ENCODE measurements at places on chromosomes 11 and 22.

GRCh38 chr11:102187416-102188151 lies 77.3 kb downstream of the YAP1 start:
- no peak for DNase-seq

GRCh38 chr11:47448566-47449427 lies at the start of gene RAPSN:
RAPSN (minus strand) TSS chr11:47449136; CDS start chr11:47448964, 172 bp downstream.
- DNase-seq: no peak

DNA sequence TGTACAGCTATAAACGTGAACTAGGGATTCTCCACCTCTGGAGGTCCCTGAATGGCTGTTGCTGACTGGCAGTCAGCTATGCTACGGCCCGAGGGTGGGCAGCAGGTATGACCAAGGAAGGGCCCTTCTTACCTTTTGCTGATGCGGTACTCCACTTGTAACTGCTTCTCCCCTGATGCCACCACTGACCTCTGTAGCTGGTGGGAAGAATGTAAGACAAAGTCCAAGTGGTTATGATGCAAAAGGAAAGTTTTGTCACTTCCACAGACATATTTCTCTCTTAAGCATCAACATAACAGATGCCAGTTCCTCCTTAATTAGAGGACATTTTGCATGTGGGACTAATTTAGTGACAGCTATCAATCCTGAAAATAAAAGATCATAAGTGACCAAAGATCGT lies 32.2 kb downstream of the P4HA3 start:
- no peak for DNase-seq

GRCh38 chr11:67640758-67641337 lies 1.3 kb upstream of the TBX10 start:
- no peak for DNase-seq

- no peak for DNase-seq
Measured at GRCh38 chr11:47469361-47470179, 20.6 kb upstream of the RAPSN start.

DNA sequence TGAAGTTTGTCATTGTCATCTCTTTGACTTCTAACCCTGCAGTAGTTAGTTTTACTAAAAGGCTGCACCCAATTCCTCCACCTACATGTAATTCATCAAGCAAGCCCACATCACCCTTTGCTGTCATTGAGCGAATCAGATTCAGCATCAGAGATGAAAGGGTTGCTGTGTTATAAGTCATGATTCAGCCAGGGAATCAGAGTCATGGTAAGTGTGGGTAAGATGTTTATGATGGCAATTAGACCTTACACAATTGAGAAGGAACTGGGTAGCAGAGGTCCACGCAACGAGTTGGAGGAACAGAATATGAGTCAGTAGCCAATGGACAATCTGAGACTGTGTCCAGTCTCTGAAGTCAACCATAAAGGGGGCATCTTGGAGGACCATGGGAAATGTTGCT lies 162.8 kb upstream of the SNX19 start:
- peak; percentile 53 for DNase-seq

DNA sequence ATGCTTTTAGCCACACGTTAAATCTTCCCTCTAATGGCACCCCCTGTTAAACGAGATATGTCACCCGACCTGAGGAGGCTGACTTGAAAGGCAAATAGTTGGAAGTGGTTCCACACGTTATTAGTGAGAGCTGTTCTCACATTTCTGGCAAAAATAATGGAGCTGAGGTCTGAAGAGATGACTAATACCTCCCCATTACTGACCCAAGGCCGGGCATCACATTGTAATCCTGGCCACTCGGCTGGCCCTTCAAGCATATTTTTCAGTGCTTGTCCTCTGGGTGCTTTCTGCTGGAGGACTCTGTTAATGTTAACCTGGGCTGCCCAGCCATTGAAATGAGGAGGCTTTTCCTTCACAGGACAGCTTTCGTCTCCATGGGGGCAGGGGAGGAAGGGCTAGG lies 260.0 kb upstream of the CADM1 start:
- no peak for DNase-seq

- DNase-seq: no peak
Measured at GRCh38 chr11:67666676-67667489, 7.5 kb downstream of the ALDH3B2 start.

DNA sequence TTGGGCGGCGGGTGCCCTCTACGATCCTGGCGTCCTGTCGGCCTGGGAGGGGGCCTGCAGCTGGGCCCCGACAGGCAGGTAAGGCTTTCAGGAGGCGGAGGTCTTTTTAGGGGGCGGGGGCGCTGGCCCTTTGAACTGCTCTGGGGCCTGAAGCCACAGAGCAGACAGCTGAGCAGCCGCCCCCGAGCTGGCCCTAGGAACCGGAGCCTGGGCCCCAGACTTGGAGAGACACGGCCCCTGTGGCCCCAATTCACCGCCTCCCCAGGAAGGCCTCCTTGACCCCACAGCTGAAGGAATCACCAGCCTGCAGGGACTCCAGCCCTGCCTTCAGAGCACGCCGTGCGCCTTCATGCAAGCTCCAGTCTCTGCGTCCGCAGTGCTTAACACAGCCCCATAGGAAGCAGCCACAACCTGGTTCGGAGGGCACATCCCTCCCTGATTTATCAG lies 618 bp upstream of the CERK start:
- peak; percentile 73 for DNase-seq

- no peak for DNase-seq
Measured at GRCh38 chr11:73750228-73750627, 10.6 kb downstream of the RAB6A start.

- DNase-seq: peak; percentile 96
Measured at GRCh38 chr11:19398772-19399527, 158.2 kb upstream of the E2F8 start.

- no peak for DNase-seq
Measured at GRCh38 chr22:33811686-33812085, 108.6 kb downstream of the LARGE1 start.

DNA sequence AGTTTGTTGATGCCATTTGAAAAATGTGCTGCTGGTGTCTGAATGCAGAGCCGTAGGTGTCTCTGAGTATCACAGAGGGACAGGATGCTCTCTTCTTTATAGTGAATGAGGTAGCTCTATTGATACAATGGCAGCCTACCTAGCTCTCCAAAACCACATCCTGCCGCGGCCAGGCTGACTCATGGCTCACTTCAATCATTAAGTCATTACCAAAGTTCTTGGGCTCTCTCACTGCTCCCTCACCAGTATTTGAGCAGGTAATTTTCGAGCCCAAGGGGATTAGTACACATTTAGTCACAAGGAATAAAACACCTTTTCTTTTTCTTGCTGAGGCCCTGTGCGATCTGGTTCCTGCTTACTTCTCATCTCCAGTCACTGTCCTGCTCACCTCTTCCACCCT lies 509.0 kb upstream of the LARGE1 start:
- no peak for DNase-seq

DNA sequence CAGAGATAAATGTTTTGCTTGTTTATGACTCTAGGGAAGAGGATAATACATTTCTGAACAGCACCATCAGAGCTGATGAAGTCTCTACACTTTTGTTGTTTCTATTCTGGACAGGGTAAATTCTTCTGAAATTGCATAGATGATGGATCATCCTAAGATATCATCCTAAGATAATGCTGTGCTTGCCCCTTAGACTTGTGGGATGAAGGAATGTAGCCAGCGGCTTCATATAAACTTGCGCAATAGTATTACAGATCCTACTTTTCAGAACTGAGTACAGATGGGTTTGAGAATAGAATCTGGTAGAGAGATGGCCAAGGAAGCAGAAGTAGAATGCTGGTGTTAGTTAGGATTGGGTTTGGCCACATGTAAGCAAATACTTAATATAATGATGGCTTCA lies 61.0 kb downstream of the NCAM1 start:
- peak; percentile 8 for DNase-seq

DNA sequence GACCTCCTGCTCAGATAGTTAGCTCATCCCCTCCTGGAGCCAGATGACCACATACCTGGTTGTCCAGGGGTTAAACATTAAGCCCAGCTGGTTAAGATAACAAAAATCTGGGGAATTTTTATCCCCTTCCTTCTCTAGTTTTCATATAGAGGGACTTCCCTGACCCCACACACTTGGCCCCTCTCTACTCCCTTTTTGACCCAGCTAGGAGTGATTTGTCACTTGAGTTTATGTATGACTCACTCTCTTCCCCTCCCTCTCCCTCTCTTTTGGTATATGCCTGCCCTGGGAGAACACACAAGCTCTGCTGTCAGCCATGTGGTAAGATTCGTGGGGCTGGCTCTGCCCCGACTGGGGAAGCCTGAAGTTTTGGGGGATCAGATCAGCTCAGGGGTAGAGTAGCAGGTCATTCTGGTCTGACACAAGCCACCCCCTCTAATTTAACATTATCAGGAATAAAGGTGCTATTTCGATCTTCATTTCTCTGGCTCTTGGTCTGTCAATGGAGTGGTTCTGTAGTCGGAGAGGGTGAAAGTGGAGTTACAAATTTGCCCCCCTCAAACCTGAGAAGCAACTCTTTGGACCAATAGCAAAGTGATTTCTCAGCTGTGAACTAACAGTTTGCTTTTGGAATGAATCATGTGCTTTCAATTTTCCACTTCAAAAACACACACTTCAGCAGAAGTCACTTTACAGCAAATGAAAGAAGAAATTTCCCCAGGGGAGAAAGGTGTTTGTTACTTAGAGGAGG lies 415.3 kb upstream of the CADM1 start:
- no peak for DNase-seq

DNA sequence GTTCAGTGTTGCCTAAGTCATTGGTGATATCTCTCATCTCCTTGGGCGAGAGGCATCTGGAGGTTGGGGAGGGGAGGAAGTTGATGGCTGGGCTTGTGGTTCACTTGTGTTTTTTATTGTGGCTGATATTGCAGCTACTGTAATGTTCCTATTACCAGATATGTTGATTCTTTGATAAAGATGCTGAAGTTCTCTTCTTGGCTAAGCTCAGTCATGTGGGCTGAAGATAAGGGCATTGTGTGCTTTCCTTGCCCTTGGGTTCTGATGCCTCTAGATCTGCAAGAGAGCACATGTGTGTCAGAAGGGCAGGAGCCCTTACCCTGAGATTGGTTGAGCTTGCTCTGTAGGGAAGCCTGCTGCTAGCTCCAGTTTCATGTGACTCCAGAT lies 12.0 kb downstream of the STX3 start:
- DNase-seq: no peak

DNA sequence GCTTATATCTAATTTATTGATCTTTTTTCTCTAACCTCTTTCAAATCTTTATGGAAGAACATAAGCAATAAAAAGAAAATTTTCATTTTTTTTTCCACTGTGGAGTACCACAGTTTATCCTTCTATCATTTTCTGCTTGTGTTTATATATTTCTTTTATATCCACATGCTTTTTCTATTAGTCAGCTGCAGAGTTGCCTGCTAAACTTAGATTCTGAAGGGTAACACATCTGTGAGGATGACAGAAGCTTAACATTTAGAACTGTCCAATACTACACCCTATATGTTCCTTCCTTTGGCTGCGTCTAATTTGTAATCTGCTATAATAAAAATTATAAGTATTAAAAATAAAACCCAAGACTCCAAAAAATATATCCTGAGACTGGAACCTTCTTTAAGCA lies 20.8 kb downstream of the CCDC90B start:
- no peak for DNase-seq

DNA sequence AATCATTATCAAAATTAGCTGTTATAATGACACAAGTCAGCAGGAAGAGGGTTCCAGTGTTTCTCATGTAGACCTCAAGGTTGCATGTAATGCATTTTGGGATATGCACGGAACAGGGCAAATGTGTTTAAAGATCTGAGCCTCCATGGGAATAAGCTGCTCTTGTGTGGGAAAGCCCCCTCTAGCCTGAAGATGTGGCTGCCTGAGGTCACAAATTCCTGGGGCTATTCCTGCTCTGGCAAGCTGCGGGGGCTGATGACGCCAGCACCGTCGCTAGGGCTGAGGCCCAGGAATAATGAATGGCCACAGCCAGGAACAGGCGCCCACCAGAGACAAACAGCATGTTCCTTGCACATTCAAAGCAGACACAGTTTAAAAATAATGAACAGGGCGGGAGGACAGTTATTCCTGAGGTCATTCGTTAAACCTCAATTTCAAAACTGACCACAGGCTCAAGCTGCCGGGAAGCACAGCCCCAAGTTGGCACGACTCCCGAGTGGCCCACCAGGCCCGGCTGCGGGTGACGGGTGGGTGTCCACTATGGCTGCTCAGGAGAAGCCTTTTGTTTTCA lies 11.7 kb downstream of the OSBPL5 start:
- DNase-seq: peak; percentile 67

DNA sequence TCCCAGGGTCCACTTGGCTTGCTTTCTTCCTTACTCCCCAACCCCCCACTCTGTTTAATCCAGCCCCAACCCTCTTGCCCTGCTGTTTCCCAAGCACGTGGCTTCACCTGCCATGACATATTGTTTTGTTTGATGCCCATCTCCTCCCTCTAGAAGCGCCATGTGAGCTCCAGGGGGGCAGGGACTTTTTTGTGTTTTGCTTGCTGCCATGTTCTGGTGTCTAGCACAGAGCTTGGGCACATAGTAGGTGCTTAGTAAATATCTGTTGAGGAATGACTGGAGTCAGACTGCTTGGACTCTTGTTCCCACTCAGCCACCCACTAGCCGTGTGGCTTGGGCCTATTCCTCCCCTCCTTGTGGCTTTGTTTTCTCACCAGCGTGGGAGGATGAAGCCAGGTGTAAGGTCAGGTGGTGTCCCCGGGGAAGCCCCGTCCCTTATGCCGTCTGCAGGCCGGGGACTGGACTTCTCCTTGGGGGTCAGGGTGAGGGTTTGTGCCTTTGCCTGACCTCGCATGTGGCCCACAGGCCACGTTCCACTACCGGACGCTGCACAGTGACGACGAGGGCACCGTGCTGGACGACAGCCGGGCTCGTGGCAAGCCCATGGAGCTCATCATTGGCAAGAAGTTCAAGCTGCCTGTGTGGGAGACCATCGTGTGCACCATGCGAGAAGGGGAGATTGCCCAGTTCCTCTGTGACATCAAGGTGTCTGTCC lies 3.8 kb downstream of the AIP start:
- no peak for DNase-seq

DNA sequence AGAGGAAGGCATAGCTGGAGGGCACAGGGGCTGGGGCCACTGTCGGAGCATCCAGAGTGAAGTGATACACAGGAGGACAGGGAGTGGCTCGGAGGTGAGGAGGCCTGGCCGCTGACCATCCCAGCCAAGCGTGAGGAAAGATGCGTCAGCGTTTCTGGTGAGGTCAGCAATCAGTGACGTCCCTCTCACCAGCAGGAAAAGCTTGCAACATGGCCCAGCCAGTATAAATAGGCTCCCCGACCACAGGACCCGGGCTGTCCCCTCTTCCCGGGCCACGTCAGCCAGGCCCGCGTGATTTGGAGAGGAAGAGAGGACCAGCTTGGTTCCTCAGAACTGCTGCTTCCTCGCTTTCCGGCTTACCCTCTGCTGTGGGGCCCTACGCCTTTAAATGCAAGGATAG lies 4.2 kb upstream of the OSM start:
- DNase-seq: no peak

- no peak for DNase-seq
Measured at GRCh38 chr11:32331098-32331497, 104.2 kb downstream of the WT1 start.

GRCh38 chr22:26068571-26068970 lies 100.7 kb upstream of the SEZ6L start:
- no peak for DNase-seq

GRCh38 chr11:20762980-20763379 lies 93.6 kb downstream of the NELL1 start:
- no peak for DNase-seq

All from foreskin fibroblast (primary cell).